ENCODE measurements at places on chromosomes 3 and 15.

DNA sequence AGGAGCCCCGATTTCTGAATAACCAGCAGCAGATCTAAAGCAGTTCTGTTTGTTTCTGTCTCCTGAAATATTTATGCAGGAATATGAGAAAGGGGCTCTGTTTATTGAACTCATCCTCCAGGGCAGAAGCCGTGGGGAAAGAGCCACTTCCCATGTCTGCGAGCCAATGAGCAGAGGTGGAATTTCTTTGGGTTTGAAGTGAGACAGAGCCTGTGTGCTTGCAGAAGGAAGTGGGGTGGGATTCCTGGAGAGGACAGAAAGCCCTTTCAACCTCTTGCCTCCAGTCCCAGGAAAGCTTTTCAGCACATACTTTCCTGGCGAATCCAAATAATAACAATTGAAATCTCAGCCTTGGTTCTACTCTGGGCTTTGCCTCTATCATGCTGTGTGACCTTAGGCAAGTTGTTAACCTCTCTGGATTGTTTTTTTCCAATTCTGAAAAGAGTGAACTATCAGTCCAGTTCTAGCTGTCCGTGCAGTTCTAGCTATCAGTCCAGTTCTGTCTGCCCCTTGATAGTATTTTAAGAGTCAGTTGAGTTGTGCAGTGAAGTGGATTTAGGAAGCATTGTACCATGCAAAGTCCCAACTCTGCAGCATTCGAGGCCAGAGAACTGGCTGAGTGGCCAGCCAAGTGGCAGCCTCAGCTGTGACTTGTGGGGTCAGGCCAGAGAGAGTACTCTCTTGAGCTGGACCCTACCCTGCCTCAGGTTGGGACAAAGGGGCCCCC is 15.9 kb downstream of the CORO2B start:
- DNase-seq, result no peak

- peak; percentile 82 for DNase-seq
These were observed 68.1 kb upstream of the TLE3 start for GRCh38 chr15:70165716-70166284.

DNA sequence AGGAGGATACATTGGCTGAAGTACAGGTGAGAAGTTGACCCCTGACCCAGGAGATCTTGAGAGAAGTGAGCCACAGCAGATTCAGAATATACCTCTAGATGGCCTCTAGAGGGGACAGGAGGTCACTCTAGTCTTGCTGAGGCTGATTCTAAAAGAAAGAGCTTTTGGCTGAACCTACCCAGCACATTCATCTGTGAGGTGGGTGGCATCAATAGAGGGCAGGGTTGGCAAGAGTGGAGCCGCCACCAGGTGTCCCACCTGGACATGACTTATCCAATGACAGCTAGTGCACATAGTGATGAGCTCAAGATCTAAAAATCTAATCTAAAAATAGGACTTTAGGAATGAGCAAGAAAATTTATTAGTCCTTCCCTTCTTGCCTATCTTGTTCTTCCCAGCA is 51.6 kb downstream of the CYP19A1 start:
- DNase-seq, result no peak

GRCh38 chr3:75180235-75180944 is 483.7 kb upstream of the FRG2C start:
- DNase-seq, result no peak

GRCh38 chr3:172694573-172695246 is 16.2 kb downstream of the NCEH1 start:
- DNase-seq, result no peak

- DNase-seq, result peak; percentile 53
These were observed 17.9 kb downstream of the IL12A start for GRCh38 chr3:160006282-160007163.

DNA sequence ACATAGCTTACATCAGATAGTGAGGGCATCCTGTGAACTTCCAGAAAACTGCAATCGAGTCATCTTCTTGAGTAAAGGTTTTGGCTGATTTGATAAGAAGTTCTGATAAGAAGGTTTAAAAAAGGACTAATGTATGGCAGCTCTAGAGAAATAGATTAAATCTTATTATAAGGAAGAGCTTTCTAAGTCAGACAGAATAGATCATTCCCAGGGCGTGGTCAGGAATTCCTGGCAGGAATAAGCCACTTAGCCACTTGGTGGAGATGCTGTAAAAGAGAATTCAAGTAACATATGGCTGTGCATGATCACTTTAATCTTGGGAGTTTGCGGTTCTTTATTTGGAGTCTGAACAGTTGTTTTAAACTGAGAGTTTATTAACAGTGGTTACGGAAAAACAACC is 17.4 kb downstream of the PGBD4 start:
- DNase-seq, result no peak

DNA sequence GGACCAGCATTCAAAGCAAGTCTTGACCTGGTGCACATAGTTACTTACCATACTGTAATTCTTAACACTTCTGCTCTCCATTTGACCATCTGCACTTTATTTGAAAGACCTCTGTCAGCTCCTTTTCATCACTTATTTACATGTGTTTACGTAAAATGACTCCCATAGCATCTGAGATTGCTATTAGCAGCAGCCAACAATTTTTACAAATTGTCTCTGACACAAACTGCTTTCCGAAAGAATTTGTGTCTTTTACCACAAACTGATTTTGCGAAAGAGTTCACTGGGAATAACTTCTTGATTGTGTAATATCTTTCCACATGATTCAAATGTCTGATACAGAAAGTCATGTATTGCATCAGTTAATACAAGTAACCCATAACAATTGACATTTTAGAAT is 144.1 kb upstream of the PEX5L start:
- DNase-seq, result no peak

GRCh38 chr3:133441867-133442270 is 42.0 kb downstream of the BFSP2 start:
- no peak for DNase-seq

GRCh38 chr3:11145888-11146287 is 8.4 kb upstream of the HRH1 start:
- DNase-seq, result no peak

- no peak for DNase-seq
These were observed 230.6 kb upstream of the PEX5L start for GRCh38 chr3:180267202-180267843.
